HepG2 (cell line): ENCODE measurements at places on chromosomes 3 and 15.

DNA sequence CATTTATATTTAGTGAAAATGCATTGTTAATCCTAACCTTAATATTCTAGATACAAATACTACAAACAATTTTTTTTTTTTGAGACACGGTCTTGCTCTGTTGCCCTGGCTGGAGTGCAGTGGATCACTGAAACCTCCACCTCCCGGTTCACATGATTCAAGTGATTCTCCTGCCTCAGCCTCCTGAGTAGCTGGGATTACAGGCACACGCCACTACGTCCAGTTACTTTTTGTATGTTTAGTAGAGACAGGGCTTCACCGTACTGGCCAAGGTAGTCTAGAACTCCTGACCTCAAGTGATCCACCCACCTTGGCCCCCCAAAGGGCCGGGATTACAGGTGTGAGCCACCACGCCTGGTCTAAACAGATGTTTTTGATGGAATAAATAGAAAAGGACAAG, 361.5 kb upstream of the NECTIN3 start:
- no peak for DNase-seq

DNA sequence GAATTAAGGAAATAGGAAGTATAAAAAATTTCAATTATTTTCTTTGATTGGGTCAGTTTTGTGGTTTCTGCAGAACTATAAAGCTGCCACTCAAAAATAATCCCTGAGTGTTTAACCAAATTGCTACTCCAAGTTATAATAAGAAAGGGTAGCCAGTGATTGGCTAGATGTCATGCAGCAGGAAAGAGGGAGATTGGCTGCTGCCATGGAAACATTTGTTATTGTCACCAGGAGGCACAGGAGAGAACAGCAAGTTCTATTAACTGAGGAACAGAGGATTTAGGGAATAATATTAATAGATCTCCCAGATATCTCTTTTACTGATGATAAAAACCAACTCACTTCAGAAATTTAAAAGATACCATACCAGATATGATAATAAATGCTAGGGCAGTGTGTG, 42.6 kb downstream of the CLDN1 start:
- no peak for DNase-seq

GRCh38 chr15:73826711-73827251, 46.6 kb upstream of the TBC1D21 start:
- DNase-seq: no peak

DNA sequence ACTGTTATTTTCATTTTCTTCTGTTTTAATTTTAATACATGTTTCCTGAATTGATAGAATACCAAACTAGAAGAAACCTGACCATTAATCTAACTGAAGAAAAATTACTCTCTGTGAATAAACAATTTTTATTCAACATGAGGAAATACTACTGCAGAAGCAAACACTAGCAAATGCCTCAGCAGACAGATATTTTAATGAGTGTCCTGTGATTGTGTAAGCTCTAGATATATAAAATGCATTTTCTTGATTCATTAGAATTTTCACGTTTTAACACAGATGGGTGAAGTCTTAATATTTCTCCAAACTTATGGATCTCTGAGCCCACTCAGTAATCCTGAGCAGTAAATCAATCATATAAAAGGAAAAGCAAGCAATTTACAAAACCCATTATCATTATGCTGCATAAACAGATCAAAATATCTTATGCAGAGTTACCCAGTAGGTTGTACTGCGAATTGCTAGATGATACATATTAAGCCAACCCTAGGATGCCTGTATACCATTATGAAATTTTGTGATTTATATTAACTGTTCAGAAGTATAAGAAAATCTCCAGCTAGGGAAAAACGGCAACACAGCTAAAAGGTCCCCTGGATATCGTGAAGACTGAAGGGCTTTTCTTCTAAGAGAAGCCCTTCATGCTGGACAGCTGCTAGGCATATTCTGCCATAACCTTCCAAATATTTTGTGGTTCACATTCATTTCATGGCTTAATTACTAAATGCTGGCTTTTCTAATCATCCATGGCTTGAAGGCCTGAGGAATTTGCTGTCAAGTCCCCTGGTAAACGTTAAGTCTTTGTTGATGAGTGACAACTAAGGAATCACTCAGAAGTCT, 157.7 kb upstream of the TGFBR2 start:
- DNase-seq: no peak

DNA sequence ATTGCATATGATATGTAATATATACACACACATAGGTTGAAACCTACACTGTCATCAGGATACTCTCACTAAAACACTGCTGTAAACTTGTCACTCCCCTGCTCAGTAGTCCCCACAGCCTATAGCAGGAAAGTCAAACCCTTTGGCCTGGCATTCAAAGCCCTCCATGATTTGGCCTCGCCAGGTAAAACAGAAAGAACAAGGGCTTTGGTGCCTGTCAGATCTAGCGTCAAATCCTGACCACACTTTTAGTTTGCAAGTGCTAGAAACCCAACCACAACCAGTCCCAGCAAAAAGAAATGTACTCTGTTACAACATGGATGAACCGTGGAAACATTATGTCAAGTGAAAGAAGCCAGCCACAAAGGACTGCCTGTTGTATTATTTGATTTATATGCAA, 11.4 kb downstream of the CRABP1 start:
- no peak for DNase-seq

DNA sequence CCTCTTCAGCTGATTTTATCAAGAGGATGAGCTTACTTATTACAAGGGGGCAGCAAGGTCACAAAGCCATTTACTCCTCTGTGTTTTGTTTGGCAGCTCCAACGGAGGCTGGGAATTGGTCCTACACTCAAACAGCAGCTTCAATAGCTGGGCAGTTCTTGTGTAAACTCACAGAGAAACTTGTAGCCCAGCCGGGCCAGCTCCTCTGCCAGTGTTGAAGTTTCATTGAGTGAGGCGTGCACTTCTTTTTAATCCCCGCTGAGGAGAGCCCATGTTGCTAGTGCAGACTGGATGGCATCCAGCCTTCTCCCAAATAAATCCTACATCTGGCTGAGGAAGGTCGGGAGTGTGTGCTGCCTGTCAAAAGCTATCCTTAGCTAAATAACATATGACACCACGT, 59.5 kb downstream of the BFSP2 start:
- DNase-seq: peak; percentile 27

DNA sequence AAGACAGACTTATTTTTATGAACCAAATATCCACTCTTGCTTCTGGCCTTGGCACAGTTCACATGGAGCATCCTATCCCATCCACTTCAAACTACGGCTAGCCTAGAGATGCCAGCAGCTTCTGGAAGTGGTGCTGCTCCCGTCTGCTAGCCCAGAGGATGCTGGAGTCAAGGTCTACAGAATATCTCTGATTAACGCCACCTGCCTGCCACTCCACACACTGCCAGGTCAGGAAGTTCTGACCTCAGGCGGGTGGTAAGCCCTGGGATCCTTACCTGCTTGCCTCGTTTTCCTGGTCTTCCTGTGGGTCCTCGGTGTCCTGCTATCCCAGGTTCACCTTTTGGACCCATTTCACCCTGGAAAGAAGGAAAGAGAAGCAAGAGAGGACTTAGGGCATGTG, 42.9 kb downstream of the EAF1 start:
- DNase-seq: peak; percentile 25

GRCh38 chr3:63976161-63976871, 47.0 kb downstream of the PSMD6 start:
- DNase-seq: peak; percentile 62

GRCh38 chr3:132854856-132855535, 132.8 kb upstream of the NPHP3 start:
- no peak for DNase-seq

DNA sequence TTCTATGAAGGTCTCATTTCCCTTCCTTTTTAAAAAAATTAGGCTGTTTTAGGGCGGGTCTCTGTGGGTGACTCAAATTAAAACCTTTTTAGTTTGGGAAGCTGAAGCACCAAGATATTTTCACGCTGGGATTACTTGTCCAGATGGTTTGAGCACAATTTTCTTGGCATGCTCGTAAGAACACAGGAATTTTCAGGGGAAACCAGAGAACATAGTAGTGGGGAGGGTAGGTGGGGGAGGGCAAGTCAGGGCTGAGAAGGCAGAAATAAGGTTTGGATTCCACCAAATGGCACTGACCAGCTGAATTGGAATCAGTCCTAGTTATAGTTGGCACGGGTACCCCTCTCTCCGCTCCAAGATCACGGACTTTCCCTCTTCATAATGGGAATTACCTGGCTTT, 97.3 kb upstream of the LRIG1 start:
- no peak for DNase-seq

DNA sequence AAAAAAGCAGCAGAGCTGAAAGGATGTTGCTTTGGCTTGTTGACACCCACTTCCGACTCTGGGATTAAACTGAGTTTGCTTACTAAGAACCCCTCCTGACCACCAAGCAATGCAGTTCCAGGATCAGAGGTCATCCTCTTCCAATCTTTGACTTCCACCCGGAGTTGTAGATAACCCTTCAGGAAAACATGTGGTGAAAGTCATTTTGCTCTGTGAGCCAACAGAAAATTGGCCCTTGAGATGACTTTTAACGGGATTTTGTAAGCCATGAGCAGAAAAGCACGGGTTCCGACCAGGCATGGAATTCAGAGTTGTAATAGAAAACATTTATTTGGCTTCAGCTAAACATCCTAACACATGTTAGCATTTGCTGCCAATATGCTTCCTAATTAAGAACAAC, 171.6 kb upstream of the NR2F2 start:
- DNase-seq: peak; percentile 30

DNA sequence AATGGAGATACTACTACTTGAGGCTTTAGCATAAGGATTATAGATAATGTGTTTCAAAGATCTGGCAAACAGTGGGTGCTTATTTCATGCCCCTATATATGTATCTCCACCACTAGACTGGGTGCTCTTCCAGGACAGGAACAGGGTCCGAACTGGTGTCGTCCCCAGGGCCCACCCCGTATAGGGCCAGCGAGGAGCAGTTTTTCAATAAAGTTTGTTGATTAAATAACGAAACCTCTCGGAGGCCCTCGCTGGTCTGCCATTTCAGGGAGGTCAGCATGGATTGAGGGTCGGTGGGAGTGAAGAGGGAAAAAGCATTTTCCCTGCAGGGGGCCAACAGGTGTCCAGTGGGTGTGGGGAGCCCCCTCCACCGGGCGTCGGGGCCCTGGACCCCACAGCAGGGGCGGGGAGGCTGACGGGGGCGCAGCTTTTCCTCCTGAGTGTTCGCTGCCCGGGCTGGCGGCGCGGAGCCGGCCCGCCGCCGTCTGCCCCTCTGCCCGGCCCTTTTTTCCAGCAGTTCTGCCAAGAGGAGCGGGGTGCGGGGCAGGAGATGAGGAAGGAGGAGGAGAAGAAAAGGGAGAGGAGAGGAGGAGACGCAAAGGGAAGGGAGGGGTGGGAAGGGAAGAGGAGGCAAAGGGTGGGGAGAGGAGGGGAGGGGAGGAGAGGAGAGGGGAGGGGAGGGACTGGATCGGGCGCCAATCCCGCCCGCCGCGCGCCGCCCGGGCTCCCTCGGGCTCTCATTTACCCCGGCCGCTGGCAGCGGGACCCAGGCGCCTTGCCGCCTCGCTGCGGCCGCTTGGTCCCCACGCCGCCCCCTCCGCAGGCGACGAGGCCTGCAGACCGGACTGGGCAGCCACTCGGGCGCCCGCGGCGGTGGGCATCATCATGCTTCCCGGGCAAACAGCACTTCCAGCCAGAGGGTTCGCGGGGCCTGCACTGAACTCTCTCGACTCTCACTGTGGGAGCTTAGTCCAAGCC, 66.3 kb downstream of the ISG20 start:
- DNase-seq: no peak

- no peak for DNase-seq
Observed at GRCh38 chr3:71104556-71104955, 479.0 kb downstream of the FOXP1 start.

GRCh38 chr15:88902221-88902835, 7.0 kb upstream of the HAPLN3 start:
- DNase-seq: no peak

- DNase-seq: no peak
Observed at GRCh38 chr3:43379343-43379742, 93.0 kb downstream of the SNRK start.

- DNase-seq: no peak
Observed at GRCh38 chr3:118977671-118978392, 56.8 kb downstream of the IGSF11 start.

DNA sequence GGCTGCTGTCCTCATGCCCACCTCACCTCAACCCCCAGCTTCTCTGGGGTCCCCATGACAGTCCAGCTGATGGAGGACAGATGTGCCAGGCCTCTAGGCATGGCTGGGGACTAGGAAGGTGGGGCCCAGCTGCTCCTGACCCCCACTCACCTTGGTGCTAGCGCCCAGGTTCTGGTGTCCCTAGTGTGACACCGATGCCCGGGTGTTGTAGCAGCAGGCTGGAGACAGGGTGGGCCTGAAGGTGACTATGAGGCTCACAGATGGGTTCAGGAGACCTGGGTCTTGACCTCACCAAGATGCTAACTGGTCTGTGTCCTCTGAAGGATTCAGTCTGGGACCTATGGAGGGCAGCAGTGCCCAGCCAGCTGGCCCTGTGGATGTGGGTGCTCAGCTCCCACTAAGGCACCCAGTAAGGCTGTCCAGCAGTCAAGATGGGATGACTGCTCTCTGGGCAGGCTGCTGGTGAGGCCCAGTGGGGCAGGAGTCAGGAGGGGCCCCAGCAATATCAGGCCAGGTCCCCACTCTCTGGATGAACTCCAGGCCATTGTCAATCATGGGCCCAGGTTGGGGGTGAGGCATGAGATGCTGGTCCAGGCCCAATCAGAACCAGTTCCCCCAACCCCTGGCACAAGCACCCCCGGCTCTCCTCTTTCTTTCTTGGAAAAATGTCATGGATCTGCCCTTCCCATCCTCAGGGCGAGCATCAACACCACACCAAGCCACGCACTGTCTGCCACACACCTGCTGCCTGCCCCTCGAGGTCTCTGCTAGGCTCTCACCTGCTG, 33.0 kb downstream of the ALDH1L1 start:
- DNase-seq: no peak

- no peak for DNase-seq
Observed at GRCh38 chr3:66537735-66538134, 36.9 kb upstream of the LRIG1 start.

- DNase-seq: no peak
Observed at GRCh38 chr15:52236013-52236412, 44.8 kb upstream of the GNB5 start.

DNA sequence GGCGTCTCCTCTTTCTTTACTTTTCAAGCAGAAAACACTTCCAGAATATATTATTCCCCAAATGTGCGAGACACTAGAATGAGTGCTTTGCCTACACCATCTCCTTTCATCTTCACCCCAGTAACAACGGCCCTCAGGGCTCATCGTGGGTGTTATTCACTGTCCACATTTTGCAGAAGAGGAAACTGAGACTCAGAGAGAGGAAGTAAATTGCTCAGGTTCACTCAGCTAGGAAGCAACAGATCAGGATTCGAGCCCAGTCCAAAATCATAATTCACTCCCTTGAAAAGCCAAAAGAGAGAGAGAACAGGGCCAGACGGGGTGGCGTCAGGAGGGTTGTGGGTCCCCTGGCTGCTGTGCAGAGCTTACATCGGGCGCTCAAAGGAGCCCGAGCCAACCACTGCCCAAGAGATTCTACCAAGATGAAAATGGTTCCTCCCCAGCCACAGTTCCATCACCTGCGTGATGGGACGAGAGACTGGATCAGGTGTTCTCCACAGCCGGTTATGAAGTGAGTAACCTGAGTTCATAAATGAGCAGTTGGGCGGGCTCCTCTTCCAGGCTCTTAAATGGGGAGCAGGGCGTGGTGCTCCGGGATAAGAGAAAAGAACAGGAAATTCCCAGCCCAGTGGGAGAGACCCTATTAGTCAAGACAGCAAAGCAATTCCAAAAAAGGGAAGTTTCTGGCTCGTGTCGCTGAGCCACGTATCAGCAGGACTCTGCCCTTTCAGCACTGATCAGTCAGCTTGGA, 48.6 kb upstream of the FLNB start:
- no peak for DNase-seq

- peak; percentile 10 for DNase-seq
Observed at GRCh38 chr3:82643948-82644347, 882.5 kb upstream of the GBE1 start.

- no peak for DNase-seq
Observed at GRCh38 chr3:136296960-136297359, 46.8 kb downstream of the PCCB start.
